ENCODE measurements at places on chromosomes 5 and 9.

- DNase-seq, result peak; percentile 93
Observed at GRCh38 chr5:81232464-81233079, 550 bp upstream of the CKMT2 start.

DNA sequence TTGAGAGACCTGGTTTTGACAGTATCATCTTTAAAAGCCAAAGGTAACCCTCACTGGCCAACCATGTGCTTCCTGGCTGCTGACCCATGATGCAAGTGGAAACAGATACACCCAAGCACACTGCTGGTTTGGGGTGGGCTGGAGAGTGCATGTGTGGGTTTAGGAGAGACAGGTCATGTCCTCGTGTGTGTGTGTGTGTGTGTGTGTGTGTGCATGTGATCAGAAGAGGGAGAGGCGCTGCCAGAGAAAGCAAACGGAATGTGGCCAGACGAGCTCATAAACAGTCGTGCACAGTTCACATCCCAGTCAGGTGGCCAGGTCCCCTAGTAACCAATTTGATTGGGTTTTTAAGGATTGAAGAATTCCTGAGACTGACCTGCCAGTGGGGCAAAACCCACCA is 112.8 kb upstream of the ICE1 start:
- no peak for DNase-seq

DNA sequence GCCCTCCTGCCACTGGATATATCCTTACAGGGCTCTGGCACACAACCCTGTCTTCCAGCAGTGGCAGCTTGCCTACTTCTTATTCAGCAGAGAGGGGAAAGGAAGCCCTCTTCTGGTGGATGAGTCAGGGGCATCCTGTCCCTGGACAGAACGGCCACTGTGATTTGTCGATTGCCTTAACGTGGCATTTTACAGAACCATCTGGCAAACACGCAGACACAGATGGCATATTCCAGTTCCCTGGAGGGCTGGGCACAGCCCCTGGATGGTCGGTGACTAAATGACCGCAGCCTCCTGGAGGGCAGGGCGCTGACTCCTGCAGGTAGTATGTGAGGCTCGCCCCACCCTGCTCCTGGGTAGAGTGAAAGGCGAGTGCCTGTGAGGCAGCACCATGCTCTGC is 62.1 kb downstream of the DCP2 start:
- peak; percentile 38 for DNase-seq

DNA sequence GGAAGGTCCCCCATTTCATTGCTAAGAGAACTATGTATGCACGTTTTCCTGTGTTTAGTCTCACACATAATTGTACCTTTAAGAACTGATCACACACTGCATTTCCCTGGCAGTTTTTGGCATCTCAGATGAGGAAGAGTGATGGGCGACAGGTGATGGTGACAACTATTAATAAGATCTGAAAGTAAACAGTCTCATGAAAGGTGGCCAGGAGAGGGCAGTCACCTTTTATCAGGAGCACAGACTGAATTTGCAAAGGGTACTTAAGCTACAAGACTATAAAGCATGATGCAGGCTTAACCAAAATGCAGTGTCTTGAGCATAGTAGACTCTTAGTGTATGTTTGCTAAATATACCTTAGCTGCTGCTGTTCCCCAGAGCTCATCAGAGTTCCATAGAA is 91.5 kb downstream of the GHR start:
- no peak for DNase-seq

DNA sequence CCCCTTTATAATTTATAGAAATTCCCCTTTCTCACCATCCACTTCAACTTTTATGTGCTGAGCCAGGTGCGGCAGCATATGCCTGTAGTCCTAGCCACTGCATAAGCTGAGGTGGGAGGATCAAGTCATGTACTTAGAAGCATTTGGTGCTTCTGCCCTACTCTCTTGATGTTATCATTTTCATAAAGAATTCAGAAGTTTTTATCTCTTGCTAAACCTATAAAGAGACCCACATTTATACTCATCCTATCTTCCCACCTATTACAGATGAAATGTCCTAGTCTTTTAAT is 18.5 kb downstream of the HMMR start:
- no peak for DNase-seq

DNA sequence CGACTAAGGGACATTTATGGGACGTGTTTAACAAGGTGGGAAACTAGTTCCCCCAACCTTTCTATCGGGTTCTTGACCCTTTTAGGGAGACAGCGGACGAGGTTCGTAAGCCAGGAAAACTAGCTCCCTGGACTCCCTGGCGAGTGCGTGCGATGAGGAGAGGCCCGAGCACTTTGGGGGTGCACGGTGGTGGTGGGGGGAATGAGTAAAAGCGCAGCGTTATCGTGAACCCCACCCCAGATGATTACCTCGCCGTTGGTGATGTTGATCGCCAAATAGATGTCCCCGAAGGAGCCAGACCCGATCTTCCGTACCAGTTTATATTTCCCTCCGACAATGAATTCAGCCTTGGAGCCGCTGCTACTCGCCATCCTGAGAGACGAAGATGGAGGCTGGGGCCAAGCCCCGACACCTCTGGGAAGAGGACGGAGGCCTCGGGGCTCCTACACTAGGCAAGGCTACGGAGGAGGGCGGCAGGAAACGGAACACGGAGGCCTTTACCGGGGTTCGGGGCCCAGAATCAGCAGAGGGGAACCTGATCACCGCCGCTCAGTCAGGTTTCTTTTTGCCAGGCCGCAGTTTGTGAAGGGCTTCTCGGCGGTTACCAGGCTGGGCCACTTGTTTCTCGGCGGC is 529 bp downstream of the CSNK1A1 start:
- peak; percentile 49 for DNase-seq

- no peak for DNase-seq
Observed at GRCh38 chr9:121207371-121207940, 5.8 kb upstream of the RAB14 start.

- no peak for DNase-seq
Observed at GRCh38 chr5:58183078-58183785, 276.7 kb downstream of the PLK2 start.

- DNase-seq, result peak; percentile 24
Observed at GRCh38 chr9:111038331-111039230, at the start of gene LPAR1. Gene LPAR1 (minus strand): TSS chr9:111038470. CDS start chr9:110972117, 66,353 bp downstream.

GRCh38 chr5:178227138-178227659 is 5.4 kb downstream of the PHYKPL start:
- no peak for DNase-seq

GRCh38 chr5:131536211-131536826 is 98.7 kb downstream of the RAPGEF6 start:
- no peak for DNase-seq

- no peak for DNase-seq
Observed at GRCh38 chr5:172370648-172371545, 83.4 kb downstream of the SH3PXD2B start.

DNA sequence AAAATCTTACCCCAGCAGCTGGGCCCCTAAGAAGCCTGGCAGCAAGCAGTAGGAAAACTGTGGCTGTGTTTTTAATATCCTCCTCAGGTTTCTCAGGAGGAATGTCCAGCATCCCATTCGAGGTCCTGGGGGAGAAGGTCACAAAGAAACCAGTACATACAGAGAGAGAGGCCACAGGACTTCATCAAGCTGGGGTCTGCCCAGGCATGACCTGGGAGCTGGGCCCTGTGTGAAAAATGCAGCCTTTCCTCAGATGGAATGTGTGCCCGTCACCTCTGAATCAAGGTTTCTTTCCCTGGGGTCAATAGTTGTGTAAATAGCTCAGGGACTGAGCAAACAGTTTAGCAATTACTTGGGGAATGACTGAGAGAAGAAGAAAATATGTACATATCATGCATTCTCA is 33.9 kb upstream of the RAD23B start:
- no peak for DNase-seq

GRCh38 chr9:137715321-137715720 is 96.5 kb downstream of the EHMT1 start:
- DNase-seq, result peak; percentile 50

DNA sequence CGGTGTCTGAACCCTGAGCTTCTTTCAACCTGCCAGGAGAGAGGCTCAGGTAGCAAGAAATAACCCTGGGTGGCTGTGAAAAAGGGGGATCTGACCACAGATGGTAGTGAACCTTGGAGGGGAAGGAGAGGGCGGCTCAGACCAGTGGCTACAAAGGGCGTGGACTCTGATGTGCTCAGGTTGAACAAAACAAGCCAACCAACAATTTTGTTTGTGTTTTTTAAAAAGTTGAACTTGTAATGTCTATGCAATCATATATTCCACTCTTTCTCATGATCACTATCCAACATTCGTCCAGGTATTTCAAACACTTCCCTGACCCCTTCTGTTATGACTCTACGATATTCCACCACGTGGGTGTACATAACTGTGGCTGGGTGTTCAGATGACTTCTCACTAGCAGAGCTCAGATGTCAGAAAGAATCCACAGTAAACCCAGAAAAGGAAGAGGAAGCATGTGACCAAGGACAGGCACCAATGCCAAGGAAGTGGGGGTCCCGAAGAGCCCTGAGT is 20.0 kb downstream of the PTPN3 start:
- DNase-seq, result no peak

DNA sequence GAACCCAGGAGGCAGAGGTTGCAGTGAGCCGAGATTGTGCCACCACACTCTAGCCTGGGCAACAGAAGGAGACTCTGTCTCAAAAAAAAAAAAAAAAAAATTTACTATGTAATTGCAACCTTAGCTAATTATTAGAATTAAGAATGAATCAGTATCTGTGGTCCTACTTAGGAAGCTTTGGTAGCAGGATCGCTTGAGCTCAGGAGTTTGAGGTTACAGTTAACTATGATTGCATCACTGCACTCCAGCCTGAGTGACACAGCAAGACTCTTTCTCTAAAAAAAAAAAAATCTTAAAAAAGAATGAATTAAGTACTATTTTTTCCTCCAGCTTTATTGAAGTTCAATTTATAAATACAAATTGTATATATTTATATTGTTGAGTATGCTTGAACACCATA is 16.7 kb downstream of the NDUFAF2 start:
- DNase-seq, result no peak

- DNase-seq, result no peak
Observed at GRCh38 chr9:135851748-135852147, 55.6 kb downstream of the CAMSAP1 start.

DNA sequence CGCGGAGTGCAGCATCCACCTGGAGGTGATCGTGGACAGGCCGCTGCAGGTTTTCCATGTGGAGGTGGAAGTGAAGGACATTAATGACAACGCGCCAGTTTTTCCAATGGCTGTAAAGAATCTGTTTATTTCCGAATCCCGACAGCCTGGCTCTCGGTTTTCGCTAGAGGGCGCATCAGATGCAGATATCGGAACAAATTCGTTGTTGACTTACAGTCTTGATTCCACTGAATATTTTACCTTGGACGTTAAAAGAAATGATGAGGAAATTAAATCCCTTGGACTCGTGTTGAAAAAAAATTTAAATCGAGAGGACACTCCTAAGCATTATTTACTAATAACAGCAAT is 611 bp downstream of the PCDHA3 start:
- DNase-seq, result no peak

GRCh38 chr5:170562875-170563228 is 59.0 kb downstream of the KCNIP1 start:
- no peak for DNase-seq

GRCh38 chr5:179953987-179954386 is 46.3 kb upstream of the TBC1D9B start:
- DNase-seq, result no peak

GRCh38 chr9:11204521-11204920 is 591.7 kb upstream of the PTPRD start:
- DNase-seq, result no peak

GRCh38 chr9:109249615-109250014 is 71.2 kb downstream of the EPB41L4B start:
- DNase-seq, result no peak

GRCh38 chr5:132779961-132780360 is 2.9 kb upstream of the SEPTIN8 start:
- DNase-seq, result no peak

GRCh38 chr5:179773686-179774040 is 20.1 kb upstream of the LTC4S start:
- DNase-seq, result no peak

GRCh38 chr5:176769911-176770310 is 40.4 kb upstream of the UNC5A start:
- no peak for DNase-seq

DNA sequence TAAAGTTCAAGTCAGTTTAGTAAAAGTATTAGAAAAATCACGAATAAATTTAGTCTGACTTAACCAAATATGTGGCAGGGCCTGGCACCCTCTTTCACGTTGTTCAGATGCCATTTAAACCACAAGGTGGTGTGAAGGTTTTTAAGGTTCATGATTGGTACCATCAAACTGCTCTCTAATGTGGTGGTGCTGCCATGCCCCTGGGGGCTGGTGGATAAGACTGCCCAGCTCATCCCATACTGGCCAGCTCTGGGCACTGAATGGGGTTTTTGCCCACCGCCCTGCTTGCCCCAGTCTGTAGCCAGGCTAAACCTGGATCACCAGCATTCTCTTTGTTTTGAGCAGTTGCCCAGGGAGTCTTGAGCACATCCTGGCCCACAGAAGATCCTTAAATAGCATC is 159.3 kb downstream of the GABBR2 start:
- no peak for DNase-seq

DNA sequence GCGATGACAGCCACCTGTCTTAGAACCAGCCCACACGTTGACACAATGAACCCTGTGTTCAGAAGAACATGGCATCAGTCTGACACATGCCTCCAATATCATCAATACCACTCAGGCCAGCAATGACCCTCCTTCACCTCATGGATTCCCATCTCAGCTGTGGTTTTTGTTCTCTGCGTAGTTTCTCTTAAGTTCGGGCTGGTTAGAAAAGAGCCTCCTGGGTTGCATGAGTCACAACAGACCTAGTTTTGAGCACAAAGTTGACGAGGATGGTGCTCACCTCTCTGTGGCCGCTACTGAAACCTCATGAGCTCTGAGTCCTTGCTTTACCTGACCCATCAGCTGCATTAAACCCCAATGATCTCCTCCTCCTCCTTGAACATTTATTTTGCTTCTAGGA is 299.9 kb downstream of the SPOCK1 start:
- DNase-seq, result no peak

DNA sequence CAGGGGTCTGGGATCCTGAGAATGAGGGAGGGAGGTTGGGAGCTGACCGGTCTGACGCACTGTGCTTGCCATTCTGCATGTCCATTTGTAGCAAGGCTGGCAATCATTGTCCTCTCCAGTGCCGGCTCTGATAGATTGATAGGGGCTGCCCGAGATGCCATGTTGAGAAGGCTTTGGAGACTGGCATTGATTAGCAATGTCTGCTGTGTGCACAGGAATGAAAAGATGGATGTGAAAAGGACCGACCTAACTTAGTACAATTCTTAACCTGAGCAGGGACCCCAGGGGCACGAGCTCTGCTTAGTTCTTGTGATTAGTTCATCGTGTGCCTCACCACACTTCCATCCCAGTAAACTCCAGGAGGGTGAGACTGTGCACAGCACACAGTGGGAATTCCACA is 17.0 kb downstream of the NEK6 start:
- DNase-seq, result no peak
